Posterior vena cava (tissue), 2 donors: ENCODE measurements at places on chromosomes 12 and 14. TPM values are rescaled to one million over a fixed set of nuclear protein-coding genes. Genes with fewer than 3 reads are reported as not detected.

Gene TNS2
- total RNA-seq = 139 TPM

Gene TPPP2
- total RNA-seq = not detected

Gene SYNDIG1L
- total RNA-seq = 0.23 TPM

Gene BATF
- 2.5 TPM for total RNA-seq

Gene RERG
- total RNA-seq = 98.8 TPM

Gene RHOF
- 10.4 TPM for total RNA-seq

Gene ZDHHC22
- total RNA-seq = not detected

Gene ZFYVE26
- 23.1 TPM for total RNA-seq

Gene EML1
- total RNA-seq = 83.1 TPM

Gene TAS2R8
- total RNA-seq = not detected

Gene TMEM229B
- total RNA-seq = 4.4 TPM

Gene MTRFR
- 5.8 TPM for total RNA-seq

Gene GNG2
- total RNA-seq = 14.5 TPM

Gene MORN3
- total RNA-seq = 0.32 TPM

Gene CLEC9A
- total RNA-seq = not detected

Gene DNAI7
- 1.1 TPM for total RNA-seq

Gene SLC39A5
- not detected for total RNA-seq

Gene ALX1
- total RNA-seq = not detected

Gene HCAR1
- total RNA-seq = 0.52 TPM

Gene PTHLH
- total RNA-seq = 1.8 TPM

Gene KRT78
- not detected for total RNA-seq

Gene TAS2R13
- total RNA-seq = 2.4 TPM

Gene MMP19
- total RNA-seq = 48.7 TPM

Gene PMEL
- total RNA-seq = 5.0 TPM

Gene MYO1H
- not detected for total RNA-seq

Gene CISTR
- total RNA-seq = not detected

Gene ALG10
- total RNA-seq = 7.9 TPM

Gene RASSF3
- 246 TPM for total RNA-seq

Gene PLEKHD1
- 0.10 TPM for total RNA-seq

Gene RND1
- total RNA-seq = 0.29 TPM

Gene MUCL1
- total RNA-seq = not detected

Gene JAG2
- 13.0 TPM for total RNA-seq

Gene MMP17
- 4.3 TPM for total RNA-seq

Gene TMX1
- total RNA-seq = 26.0 TPM

Gene CD163L1
- total RNA-seq = 10.5 TPM

Gene CBLN3
- total RNA-seq = 4.2 TPM
